CD4-positive, alpha-beta T cell treated with Interleukin-15 for 1 hour (primary cell): ENCODE measurements at places on chromosomes 2 and 18.

DNA sequence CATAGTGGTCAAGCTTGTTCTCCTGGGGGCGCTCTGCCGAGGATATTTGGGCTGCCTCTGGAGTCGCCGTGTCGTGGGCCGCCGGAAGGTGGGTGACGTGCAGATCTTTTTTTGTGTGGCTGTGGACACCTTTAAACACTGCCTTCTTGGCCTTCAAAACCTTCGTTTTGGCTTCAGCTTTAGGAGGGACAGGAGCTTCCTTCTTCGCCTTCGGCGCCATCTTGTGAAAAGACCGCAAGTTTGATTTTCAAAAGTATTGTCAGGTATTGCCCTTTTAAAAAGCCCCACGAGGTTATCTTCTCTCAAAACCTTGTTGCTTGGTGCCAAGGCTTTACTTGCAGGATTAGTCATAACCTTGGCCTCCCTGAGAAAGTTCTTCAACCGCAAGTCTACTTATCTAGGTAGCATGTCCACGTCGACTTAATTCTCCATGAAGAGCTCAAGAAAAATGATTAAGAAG, 20.8 kb downstream of the LAMA3 start:
- no peak for DNase-seq

GRCh38 chr2:234885118-234885517, 66.7 kb upstream of the SH3BP4 start:
- DNase-seq: no peak

DNA sequence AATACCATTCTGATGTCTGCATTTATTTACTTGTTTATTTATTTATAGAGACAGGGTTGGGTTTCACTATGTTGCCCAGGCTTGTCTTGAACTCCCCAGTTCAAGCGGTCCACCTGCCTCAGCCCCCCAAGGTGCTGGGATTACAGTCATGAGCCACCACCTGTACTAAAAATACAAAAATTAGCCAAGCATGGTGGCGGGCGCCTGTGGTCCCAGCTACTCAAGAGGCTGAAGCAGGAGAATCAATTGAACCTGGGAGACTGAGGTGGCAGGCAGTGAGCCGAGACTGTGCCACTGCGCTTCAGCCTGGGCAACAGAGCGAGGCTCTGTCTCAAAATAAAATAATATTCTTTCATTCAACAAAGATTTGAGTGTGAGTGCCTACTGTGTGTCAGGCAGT, 2.0 kb upstream of the ATP8B1 start:
- DNase-seq: no peak

GRCh38 chr2:205033431-205033830, 488.2 kb downstream of the PARD3B start:
- no peak for DNase-seq

- DNase-seq: no peak
These were observed 94.5 kb downstream of the ZBTB7C start for GRCh38 chr18:48314690-48315089.

DNA sequence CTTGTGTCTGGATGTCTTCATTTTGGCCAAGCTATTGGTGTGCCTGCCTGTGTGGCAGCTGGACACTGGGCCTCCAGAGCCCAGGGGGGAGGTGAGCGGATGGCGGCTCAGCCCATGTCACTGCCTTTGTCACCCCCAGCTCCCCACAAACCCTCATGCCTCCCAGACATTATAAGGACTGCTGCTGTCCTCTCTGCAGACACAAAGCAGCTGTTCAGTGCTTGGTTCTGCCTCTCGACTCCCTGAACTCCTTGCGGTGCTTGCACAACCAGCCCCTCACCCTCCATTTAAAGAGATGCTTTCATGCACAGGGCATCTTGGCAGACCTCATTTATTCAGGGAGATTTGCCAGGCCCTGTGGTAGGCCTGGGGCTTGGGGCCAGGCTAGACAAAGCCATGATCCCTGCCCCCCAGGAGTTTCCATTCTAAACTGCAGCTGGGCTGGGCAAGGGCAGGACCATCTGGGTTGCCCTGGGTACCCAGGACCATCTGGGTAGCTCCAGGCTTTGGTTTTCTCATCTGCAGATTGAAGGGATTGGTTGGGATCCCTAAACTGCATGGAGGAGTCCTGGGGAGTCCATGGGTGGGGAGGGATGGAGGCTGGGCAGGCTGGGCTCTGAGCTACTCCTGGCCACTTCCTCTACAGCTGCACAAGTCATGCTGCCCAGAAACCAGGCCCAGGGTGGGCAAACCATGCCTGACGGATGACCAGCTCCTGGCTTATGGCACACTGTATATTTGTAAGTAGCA, 168.5 kb downstream of the CELF4 start:
- no peak for DNase-seq

DNA sequence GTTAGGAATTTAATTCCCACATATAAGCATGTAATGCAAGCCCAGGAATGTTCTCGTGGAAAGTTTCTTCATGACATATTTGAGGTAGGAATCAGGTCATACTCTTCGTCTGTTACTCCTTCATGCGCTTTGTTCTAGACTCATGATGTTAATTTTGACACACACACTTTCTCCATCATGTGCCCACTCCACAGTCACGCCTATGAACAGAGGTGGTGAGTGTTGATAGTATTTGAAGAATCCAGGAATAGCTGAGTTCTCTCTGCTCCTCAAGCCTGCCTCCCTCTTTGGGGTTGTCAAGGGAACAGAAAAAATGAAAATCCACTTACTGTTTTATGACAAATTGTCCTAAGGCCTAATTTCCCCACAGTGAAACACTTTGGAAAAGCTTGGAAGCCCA, 117.3 kb upstream of the SERPINE2 start:
- DNase-seq: no peak

GRCh38 chr2:66845307-66845706, 410.4 kb downstream of the MEIS1 start:
- DNase-seq: no peak

DNA sequence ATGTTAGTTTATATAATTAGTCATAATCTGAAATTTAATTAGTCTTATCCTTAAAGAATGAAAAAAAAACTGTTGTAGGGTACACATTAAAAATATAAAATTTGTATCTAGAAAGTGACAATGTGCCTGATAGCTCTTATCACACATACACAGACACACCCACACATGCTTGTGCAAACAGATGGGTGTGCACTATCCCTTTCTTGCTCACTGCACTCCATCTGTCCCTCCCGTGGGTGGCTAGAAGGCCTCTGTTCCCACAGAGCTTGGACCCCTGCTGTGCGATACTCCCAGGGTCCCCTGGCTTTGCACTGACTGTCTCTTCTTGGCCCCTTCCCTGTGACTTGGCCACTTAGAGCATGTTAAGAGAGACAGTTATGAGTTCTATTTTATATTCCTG, 123.9 kb upstream of the ACKR3 start:
- no peak for DNase-seq

- DNase-seq: no peak
These were observed 37.1 kb downstream of the EXOC6B start for GRCh38 chr2:72788756-72789155.

DNA sequence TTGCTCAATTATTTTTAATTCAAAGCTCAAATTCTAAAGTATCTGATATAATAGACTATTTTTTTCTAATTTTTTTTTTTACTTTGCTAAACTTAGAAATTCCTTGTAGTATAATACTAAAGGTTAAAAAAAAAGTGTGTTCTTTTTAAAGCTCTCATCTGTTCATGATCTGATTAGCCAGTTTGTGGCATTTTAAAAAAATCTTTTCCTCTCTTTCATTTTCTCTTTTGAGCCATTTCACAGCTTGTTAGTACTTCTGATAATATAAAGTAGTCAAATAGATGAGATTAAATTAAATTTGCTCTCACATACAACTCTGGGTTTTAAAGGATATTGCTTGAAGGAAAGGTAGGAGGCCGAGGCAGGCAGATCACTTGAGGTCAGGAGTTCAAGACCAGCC, 40.7 kb upstream of the NEMP2 start:
- no peak for DNase-seq

GRCh38 chr2:236656166-236656565, 86.5 kb downstream of the ACKR3 start:
- DNase-seq: no peak

DNA sequence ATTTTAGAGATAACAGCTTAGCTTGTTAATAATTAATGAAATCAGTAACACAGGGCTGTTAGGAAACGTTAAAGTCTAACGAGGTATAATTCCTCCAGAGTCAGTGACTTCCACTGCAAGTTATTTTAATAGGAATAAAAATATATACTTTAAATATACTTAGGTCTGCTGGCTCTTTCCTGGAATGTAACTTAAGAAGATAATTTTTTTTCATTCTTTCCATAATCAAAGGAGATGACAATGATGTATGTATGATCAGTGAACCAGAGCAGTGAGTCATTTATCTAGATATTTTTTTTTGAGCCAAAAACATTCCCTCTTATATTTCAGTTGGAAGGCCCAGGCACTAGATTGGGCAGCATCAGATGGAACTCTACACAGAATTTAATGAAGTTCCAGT, 104.2 kb upstream of the LYPD1 start:
- no peak for DNase-seq

DNA sequence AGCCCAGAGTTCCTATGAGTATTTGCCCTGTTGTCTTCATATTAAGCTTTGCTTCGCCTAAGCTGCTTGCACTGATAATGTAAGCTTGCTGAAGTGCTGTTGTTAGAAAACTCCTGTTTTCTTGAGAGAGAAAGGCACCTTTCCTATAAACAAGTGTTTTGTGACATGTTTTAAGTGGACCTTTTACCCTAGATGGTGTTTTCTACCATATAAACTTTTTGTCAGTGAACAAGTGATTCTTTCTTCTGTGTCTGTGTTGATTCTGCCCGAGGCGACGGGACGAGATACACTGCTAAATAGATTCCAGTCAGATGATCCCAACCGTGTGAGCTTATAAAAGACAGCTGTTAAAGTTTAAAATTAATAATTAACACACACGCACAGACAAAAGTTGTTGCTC, 24.1 kb downstream of the CABLES1 start:
- DNase-seq: no peak

DNA sequence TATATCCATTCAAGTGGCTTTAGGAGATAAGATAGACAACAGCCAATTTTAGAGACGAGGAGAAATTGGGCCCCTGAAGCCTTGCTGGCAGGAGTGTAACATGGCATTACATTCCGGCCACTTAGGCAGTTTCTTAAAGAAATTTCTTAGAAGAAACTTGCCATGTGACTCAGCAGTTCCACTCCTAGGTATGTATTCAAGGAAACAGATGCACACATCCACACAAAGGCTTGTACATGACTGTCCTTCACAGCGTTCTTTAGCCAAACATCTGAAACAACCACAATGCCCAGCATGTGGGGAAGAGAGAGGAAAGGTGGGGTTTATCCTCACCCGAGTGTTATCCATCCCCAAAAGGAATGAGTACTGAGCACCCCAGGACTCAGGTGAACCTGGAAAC, 107.1 kb downstream of the NFATC1 start:
- no peak for DNase-seq

GRCh38 chr18:77012806-77013541, 119.6 kb downstream of the MBP start:
- no peak for DNase-seq

- no peak for DNase-seq
These were observed 121.9 kb upstream of the ACAA2 start for GRCh38 chr18:49935215-49935614.

DNA sequence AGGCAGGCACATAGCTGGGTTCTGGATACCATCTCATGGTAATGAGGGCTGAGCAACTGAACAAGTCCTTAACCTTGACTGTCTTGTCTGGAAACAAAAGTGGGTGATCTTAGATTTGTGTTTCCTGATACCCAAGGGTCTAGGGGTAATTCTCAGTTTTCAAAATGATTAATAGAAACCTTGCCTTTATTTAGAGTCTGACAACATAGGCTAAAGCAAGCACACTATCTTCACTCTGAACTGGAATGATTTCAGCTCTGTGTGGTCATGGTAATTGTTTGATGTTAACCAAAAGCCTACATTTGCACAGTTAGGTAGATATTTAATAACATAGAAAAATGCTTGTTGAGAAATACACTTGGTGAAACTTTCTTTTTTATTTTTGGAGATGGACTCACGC, 6.8 kb upstream of the LAMA3 start:
- DNase-seq: no peak

- DNase-seq: no peak
These were observed 63.2 kb upstream of the TMEM17 start for GRCh38 chr2:62568983-62569837.

GRCh38 chr2:37110306-37111212, 26.2 kb downstream of the GPATCH11 start:
- DNase-seq: no peak

DNA sequence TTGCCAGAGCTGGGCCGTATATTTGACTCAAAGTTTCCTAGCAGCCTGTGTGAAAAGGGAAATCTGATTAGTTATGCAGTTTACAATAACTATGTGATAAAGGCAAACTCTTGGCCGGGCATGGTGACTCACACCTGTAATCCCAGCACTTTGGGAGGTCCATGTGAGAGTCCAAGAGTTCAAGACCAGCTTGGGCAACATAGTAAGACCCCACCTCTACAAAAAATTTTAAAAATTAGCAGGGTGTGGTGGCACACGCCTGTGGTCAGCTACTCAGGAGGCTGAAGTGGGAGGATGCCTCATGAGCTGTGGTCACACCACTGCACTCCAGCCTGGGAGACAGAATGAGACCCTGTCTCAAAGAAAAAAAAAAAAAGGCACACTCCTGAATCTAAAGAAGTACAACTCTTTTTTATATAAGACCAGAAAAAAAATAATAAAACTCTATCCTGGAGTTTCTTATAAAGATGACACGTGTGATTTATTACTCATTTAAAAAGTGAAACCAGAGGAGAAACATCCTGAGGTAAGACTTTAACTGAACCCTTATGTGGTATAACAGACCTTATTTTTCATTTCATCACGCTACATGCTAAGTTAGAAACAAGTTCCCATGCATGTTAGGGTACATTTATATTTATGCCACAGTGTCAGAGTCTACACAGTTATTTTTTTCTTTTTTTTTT, 32.6 kb upstream of the KCMF1 start:
- no peak for DNase-seq

- no peak for DNase-seq
These were observed 414.6 kb downstream of the TMEM182 start for GRCh38 chr2:103176294-103176915.

DNA sequence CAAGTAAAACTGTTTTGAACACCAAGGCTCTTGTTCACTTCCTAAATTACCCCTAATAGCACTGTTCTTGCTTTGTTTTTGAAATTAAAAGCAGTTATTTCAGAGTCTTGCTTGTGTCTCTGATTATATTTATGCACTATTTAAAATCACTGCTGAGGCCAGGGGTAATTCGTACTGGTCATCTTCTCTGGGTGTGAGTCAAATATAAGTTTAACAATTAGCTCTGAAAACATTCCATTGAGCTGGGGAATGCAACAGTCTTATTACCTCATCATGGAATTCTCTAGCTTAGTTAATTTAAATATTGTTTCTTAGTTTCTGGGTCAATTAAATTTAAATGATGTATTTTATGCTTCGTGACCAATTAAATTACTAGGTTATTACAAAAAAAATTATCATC, 135.0 kb downstream of the MEIS1 start:
- no peak for DNase-seq

DNA sequence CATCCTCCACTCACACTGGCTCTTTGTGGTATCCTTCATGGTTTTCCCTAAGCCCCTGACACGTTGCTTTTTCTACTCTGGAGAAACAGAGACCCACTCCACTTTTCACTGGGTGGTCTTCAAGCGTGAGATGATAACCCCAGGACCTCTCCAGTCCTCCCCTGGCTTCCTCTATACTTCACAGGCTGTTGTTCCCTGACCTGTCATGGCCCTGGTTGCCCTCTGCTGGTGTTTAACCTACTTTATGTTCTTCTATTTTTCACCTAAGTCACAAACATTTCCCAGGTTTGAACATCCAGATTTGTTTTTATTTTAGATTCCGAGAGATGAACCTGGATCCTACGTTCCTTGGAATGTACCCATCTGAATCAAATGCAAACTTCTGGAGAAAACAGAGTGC, 84.5 kb downstream of the AOX1 start:
- DNase-seq: no peak
